NT2/D1 (cell line): ENCODE measurements at places on chromosomes 3 and 15.

- DNase-seq: no peak
These were observed 19.3 kb downstream of the TBC1D21 start for GRCh38 chr15:73892446-73893226.

- DNase-seq: no peak
These were observed 70.4 kb downstream of the CHDH start for GRCh38 chr3:53775834-53776251.

DNA sequence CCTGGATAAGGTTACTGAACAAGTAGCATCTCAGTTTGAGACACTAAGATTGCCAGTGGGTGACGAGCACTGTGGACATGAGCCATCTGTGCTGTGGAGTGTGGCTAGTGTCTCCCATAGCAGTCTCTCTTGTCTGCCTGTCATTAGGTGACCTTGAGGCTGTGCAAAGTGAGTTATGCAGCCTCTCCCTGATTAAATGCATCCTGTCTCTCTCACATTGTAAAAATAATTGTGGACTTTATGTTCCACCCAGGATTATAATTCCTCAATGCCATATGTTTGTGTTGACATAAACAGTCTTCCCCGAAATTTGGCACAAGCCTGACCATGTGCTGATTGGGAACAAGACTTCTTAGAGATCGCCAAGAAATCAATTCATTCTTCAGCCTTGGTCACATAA, 168.9 kb downstream of the MYRIP start:
- no peak for DNase-seq

- DNase-seq: peak; percentile 62
These were observed 30.2 kb upstream of the USP3 start for GRCh38 chr15:63473999-63474809.

DNA sequence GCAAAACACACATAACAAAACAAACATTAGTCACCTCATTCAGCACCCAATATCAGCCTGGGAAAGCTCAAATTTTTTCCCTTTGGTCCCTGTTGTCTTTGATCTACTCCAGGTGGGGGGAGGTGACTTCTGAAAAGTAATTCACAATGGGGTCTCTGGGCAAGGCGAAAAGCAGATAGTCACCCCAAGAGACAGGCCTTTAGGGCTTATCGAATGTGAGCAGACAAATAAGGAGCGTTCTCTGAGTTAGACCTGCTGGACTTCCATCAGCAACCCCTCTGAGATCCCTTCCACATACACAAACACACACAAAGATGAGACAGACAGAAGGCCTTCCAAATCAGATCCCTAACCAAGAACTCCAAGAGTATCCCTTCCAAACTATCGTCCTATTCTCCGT, 171.0 kb upstream of the SMAD3 start:
- DNase-seq: no peak

DNA sequence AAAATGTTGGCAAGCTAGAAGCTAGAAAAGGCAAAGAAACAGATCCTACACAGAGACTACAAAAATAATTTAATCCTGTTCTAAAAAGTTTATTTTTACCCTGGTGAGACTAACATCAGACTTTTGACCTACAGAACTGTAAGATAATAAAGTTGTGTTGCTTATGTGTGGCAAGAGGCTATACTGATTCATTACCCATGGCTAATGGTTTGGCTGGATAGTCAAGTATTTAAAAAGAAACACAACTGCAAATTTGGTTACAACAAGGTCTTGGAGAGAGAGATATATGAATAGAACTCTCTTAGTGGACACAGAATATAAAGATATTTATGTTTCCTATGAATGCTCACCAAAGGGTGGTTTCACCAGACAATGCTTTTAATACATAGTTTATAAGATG, 364.2 kb upstream of the PLSCR5 start:
- no peak for DNase-seq

DNA sequence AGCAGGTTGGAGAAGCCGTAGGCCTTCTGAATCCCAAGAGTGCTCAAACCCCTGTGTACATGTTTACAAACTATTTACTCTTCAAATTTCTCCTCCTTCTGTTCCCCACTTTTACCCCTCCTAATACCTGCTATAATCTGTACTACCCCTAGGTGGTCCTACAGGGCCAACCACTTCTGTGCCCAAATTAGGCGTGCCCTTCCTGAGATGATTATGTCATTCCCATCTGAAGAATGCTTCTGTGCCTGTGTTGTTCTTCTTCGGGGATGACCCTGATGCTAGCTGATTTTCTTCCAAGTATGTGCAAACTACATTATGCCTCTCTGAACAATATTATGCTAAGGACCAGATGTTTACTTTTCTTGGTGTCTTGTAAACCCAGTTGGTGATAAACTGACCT, 20.5 kb downstream of the RBP2 start:
- DNase-seq: no peak

DNA sequence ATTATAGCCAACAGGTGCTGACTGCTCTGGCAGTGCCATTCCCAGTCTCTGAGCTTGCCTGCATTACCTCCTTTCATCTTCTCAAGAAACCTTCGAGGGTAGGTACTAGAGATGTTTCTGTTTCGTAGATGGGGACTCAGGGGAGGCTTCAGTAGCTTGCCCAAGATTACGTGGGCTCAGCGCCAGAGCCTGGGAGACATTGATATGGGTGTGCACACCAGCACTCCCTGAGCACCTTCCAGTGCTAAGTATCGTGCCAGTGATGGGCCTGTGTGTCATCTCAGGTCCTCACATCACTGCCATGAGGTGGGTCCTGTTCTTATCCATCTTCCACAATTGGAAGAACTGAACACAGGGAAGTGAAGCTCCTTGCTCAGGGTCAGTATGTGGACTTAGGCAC, 15.2 kb downstream of the TSEN2 start:
- no peak for DNase-seq

DNA sequence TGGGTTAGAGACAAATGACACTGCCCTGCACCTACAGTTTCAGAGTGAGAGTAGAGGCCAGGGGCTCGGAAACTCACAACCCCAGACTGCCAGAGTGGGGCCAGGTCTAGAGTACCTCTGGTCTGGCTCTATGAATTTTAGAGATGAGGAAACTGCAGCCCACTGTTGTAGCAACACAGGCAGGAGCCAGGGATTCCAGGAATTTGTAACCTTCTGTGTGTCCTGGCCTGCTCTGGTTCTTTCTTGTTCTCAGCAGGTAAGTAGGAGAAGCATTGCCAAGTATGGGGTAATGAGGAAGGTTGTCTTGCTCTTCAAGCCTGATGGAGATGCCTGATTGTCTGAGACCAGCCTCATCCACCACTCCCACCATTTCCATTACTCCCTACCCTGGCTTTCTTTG, 221.8 kb downstream of the UACA start:
- no peak for DNase-seq

DNA sequence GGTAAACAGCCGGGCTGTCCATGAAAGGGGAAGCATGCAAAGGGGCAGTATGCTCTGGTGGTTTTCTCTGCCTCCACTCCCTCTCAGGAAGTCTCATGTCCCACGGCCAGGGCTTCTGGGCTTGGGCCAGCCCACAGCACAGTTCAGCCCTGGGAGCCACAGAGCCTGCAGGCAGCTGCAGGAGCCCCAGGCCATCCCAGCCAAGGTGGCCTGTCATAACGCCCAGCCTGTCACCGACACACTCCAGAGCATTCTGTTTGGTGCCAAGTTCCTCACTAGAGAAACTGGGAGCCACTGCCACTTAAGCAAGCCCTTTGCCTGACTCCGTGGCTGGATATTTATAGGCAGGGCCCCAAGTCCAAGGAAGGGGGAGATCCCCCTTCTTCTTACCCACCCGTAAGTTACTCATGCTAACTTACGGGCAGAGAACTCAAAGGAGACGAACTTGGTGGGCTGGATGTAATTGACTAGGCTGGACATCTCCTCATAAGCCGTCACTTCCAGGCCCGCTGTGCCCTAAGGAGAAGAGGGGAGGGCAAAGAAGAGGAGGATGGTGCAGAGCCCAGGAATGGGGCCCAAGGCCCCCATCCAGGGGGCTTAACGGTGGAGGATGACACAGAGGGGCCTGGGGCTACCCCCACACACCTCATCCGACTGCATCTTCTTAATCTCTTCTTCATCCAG, 11.7 kb downstream of the PLCB2 start:
- no peak for DNase-seq

DNA sequence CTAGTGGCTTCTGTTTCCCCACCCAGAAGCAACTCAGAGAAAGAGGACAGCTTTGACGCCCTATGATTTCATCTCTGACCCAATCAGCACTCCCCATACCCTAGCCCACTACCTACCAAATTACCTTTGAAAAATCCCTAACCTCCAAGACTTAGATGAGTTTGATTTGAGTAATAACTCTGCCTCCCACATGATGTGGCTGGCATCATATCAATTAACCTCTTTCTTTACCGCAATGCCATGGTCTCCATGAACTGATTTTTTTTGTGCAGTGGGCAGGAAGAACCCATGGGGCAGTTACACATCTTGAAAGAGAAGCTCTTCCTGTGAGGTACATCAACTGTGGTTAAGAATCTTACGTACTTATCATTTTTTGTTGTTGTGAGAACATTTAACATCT, 25.5 kb upstream of the APOD start:
- DNase-seq: no peak

DNA sequence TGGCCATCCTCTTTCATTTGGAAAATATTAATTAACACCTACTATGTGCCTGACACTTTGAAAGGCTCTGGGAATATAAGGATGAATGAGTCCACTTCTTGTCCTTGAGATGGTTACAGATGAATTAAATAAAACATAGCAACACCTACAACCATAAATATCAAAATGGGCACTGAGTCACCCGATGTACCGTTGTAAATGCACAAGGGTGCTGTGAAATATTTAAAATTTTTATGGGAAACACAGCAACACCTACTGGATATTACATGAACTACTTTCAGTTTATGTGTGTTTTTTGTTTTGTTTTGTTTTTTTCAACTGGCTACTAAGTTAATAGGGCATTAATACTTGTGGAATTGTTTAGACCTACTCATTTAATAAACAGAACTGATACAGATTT, 239.0 kb upstream of the NAALADL2 start:
- DNase-seq: no peak

DNA sequence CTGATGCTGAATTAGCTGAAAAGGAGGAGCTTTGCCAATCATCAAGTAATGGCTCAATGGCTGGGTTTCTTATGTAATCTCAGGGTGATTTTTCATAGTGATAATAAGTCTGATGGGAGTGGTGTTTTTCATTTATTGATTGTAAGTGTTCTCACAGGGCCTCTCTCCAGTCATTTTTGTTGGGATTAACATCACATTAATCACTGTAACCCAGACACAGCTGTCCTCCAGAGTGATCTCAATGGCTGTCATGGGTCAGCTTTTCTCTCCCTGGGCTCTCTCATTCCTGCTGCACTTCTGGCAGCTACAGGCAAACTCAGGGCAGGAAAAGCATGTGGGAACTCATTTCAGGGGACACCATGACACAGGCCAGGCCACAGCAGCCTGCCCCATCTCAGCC, 162.9 kb downstream of the LRTM1 start:
- no peak for DNase-seq

DNA sequence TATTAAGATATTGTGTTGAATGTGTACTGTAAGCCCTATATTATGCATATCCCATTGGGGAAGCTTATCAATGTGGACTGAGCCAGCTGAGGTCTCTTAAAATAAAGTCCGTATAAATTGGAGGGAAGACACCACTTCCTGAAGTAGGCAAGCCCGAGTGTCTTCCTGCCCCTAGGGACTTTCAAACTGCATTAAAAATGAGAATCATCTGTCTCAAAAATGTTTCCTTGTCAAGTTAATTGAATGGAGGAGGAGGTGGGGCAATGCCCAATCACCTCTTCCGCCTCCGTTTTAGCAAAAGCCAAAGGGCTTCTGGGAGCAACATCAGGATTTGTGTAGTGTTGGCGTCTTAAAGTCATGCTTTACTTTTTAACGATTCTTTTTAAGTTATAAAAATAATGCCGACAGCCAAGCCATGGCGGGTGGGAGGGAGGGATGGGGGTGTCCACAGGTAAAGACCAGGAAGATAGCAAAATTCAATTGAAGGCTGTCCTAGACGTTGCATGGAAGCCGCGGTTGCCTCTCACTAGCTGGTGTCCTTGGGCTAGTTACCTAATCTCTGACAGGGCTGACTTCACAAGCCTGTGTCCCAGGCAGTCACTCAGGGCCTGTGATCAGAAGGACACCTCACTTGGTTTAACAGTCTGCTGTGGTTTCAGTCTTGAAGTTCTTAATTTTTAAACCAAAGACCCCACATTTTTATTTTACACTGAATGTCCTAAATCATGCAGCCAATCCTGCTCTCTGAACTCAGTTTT, 524.9 kb upstream of the PROK2 start:
- DNase-seq: no peak

DNA sequence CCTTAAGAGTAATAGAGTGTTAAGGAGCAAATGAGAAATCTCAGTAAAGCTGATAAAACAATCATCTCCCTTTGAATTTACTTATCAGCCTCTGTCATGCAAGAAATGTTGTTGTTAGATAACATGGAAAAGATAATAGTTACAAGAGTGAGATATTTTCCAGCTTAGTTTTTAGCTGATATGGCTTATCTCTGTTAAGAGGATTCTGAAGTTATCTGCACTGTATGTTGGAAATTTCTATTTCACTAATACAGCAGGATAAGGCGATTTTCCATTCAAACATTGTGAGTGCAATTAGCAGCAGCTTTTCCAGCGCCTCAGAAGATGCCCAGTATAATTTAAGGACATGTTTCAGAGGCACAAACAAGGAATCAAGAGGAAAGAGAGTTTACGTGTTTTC, 262.9 kb downstream of the CNTN6 start:
- DNase-seq: no peak

DNA sequence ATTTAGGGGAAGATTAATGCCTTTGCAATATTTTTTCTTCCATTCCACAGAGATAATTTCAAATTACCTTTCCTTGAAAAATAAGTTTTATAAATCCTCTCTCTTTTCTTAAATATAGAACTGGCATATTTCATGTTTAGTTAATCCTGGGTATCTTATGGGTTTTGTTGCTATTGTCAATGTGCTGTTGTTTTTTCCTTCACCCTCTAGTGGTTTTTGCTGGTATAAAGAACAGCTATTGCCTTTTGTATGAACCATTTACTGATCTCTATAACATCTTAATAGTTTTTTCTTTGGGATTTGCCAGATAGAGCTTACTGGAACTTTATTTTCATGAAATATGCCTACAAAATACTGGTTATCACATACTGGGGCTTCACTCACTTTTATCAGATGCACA, 359.6 kb upstream of the DPPA4 start:
- no peak for DNase-seq

GRCh38 chr15:89784686-89784960, 8.5 kb downstream of the MESP2 start:
- no peak for DNase-seq

DNA sequence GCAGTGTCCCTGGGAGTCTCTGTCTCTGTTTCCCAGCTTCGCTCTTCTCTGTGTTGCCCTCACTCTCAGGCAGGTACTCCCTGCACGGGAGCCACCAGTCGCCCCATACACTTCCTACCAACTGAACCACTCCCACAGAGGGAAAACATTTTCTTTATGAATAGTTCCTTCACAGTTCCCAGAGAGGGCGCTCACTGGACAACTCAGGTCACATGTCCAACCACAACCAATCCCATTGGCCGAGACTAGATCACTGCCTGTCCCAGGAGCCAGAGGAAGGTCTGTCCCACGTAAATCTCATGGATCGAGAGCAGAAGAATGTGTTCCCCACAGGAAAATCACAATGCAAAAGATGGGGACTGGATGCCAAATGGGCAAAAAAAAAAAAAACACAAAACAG, 26.1 kb downstream of the GRK7 start:
- no peak for DNase-seq

- no peak for DNase-seq
These were observed 125.6 kb downstream of the P3H2 start for GRCh38 chr3:189995129-189995528.
